ENCODE measurements at places on chromosomes 1 and 21.

GRCh38 chr1:155040358-155041093, 6.9 kb downstream of the DCST1 start:
- DNase-seq = no peak

DNA sequence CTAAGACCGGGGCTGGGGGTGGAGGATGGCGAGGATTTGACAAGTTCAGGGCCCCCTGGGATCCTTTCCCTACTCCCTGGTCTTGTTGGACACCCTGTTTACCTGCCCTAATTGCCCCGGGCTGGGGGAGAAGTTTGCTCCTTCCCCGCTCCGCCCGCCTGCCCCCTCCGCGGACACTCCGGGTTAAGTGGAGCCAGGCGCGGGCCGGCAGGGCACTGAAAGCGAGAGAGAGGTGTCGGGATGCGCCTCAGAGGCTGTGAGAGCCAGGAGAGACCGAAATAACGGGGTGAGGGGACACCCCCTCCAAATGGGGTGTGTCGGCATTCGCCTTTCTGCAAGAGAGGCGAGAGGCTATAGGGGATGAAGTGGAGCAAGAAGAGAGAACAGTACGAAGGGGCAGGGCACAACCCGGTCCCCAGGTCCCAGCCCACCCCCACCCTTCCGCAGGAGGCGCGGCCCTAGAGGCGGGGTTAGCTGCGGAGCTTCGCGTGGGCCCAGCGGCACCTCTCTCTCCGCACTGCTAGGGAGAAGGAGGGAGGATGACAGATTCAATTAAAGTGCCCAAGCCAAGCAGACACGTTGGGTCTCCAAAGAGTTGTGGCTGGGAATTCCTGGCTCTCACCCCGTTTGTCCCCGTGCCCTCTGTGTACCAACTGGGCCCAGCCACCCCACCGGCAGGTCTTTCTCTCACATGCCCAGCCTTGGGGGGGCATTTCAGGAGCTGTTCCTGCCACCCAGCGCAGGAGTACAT, 3.8 kb downstream of the EFNA3 start:
- DNase-seq = no peak

DNA sequence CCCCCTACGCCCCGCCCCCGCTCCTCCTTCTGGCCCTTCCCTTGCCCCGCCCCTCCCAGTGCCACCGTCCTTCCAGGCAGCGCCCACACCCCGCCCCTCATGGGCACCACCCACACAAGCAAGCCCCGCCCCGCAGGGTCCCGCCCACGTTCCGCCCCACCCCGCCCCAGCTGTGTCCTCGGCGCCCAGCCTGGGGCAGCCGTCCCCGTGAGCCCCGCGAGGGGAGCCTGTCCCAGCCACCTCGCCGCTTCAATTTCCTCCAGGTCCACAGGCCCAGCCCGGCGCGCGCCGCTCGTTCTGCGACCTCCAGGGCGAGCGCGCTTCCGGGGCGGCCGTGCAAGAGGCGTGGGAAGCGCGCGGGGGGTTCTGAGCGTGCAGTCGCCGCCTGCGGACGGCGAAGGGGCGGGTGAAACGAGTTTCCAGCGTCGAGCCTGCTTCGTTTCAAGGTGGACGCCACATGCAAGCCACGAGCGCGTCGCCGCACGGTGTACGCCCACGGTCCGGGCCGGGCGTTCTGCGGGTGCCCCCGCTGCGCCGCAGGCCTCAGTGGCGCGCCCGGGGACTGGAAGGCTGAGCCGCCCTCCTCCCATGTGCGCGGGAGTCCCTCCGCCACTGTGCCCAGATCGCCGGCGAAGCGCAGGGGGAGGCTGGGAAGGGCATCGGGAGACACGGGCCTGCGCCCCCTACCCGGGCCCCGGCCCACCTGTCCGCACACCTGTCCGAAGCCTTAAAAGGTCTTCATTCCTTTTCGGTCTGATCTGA, 10.8 kb upstream of the FAAP20 start:
- DNase-seq = peak; percentile 88

- DNase-seq = no peak
These were observed 13.6 kb downstream of the INSRR start for GRCh38 chr1:156845055-156845952.

GRCh38 chr1:226211181-226211821, 12.2 kb upstream of the MIXL1 start:
- DNase-seq = no peak

DNA sequence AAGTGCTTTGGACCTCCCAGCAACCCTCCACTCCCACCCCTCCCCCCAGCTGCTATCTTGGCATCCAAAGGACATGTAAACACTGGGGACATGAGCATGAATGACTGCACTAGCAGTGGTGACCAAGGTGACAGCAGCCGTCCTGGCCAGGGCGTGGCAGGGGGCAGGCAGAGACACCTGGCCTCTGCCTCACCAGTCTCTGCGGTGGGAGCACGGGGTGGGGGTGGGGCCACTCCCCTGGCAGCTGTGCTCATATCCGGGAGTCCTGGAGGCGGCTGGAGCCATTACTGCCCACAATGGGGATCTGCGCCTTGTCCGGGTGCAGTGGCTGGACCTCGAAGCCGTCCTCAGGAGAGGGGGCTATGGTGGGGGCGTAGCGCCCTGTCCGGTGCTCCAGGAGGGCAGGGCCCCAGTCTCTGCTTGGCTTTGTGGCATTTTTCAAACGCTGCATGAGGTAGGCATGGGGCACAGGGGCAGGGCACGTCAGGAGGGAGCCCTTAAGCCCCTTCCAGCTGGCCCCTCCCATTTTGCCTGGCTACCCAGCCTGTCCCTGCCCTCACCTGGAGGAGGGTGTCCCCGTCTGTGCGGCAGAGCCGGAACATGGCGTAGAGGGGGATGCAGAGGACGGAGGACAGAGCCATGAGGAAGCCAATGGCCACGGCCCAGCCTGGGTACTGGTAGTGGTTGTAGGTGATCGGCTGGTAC, 6.0 kb downstream of the CCDC24 start:
- no peak for DNase-seq

DNA sequence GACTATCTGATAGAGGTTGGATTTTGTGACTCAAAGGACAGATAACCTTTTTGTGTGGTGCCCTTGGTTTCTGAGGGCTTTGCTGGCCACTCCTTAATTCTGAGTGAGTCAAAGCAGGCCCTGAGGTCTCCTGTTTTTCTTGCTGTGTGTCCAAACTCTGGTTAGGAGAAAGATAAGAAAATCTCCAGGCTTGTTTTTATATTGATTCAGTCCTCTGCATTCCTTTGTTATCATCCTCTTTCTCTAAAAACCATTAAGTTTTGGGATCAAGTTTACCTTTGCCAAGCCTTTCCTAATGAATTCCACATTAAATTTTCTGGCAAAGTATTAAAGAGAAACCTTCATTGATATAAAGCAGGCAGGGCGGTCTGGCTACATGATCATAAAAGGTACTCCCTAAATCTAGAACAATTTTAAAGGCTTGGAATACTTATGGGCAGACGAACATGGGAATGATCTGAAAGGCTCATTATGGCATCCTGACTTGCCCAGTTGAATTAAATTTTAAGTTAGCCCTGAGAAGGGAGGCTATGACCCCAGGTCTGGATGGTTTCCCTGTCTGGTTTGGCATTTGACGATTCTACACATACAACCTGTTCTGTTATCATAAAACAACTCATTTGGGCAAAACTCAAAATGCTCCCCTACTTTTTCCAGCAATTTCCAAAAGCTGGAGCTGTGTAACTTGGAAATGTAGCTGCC, 20.8 kb downstream of the ZBTB8B start:
- no peak for DNase-seq

DNA sequence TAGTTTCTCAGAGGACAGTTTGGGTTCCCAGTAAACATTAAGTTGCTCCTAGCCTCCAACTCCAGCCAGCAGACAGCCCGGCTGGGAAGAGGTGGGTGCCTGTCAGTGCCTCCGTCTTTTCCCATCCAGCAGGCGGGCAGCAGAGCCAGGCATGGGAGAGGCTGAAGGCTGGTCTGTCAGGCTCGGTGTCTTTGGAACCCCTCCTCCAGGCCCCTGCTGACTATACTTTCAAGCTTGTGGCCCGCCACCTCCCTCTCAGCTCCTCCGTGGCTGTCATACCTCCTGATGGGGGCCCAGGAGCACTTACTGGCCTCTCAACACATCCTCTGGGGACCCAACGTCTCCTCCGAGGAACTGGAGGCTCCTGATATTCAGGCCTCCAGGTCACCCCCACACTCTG, 140.9 kb downstream of the ACTL8 start:
- DNase-seq = no peak

GRCh38 chr21:35886887-35887286, 173.4 kb downstream of the SETD4 start:
- no peak for DNase-seq

GRCh38 chr1:210633636-210634035, 304.9 kb downstream of the HHAT start:
- DNase-seq = no peak

- peak; percentile 20 for DNase-seq
These were observed 13.3 kb downstream of the TGFBR3 start for GRCh38 chr1:91872559-91873081.

DNA sequence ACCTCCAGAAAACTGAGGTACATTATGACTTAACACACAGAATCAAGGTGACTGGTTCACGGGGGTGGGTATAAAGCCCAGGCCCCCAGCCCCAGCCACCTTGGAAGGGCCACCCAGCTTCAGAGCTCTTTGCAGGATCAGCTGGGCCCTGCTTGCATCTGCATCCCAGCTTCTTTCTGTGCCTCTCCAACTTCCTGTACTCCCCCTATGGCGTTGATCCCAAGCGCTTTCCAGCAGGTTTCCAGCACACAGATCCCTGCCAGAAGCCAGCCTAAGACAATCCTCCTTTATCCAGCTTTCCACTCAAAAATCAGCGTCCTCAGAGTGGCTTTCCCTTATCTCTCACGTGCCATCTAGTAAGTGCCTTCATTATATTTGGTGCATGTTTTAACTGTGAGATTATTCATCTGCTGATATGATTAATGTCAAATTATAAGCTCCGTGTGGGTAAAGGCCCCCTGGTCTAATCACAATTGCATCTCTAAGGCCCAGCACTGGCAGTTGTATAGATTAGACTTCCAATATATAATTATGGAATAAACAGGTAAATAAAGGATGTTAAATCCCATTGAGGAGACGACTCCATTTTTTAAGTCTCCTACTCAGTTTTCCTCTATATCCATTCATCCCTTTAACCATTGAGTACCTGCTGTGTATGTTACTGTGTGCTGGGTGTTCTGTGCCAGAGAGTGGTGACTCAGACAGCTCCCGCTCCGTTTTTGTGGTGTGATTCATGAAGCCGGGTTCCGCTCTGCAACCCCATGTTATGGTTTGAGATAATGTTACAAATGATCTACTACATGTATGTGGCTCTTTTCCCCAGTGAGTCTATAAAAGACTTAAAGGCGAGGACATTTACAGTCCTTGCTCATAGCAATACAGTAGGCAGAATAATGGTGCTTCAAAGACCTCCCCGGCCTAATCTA, 387.6 kb downstream of the PCP4 start:
- DNase-seq = no peak

GRCh38 chr1:21254335-21254951, 35.8 kb downstream of the ECE1 start:
- no peak for DNase-seq

GRCh38 chr1:15683345-15684039, 628 bp upstream of the PLEKHM2 start:
- DNase-seq = no peak

- DNase-seq = peak; percentile 34
These were observed 550 bp upstream of the SYT11 start for GRCh38 chr1:155858800-155859233.

DNA sequence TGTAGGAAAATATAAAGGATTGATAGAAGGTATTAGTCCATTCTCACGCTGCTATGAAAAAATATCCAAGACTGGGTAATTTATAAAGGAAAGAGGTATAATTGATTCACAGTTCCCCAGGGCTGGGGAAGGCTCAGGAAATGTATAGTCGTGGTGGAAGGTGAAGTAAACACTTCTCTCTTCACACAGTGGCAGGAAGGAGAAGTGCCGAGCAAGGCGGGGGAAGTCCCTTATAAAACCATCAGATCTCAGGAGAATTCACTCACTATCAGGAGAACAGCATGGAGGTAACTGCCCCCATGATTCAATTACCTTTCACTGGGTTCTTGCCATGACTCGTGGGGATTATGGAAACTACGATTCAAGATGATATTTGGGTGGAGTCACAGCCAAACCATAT, 1806.0 kb downstream of the MRPL39 start:
- DNase-seq = no peak

DNA sequence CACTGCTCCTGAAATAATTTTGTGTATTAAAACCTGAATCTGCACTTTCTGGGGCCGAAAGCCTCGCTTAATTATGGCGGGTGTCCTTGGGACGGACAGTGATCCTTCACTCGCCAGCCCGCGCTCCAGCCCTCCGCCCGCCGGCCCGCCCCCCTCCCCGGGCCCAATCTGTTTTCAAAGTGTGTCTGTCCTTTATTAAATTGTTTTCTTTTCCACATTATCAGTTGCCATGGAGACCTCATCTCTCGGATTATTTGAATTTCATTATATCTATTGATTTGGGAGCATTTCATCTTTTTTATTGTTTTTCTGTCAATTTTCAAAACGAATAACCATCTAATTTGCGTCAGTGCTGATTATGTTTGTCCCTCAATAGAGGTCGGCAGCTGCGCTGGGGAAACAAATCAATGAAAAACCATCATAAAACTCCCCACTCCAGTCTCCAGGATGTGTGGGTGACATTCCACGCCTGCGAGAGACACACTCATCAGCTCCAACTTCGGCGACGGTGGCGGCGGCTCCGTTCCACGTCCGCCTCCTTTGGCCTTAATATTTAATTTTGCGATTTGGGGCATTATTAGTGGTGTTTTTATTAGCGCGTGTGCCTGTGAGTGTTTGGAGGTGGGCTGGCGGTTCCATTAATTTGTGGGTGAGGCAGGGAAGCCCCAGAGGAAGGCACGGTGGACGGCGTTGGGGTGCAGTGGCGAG, 123.9 kb downstream of the CASZ1 start:
- DNase-seq = no peak

Measured in stimulated activated CD4-positive, alpha-beta T cell treated with anti-CD3 and anti-CD28 coated beads, Interleukin-4, amount 100 ng/mL, for 24 hours (primary cell).